ENCODE measurements at places on chromosomes 6 and 20. TPM values are rescaled to one million over a fixed set of nuclear protein-coding genes. Genes with fewer than 3 reads are reported as not detected.

HLA-F gene
- 8.0 TPM for total RNA-seq

MAPK13 gene
- total RNA-seq, result 16.4 TPM

HLA-DQB1 gene
- not detected for total RNA-seq

SPTLC3 gene
- total RNA-seq, result 4.0 TPM

ANKRD66 gene
- not detected for total RNA-seq

FAM217A gene
- total RNA-seq, result not detected

TREML2 gene
- not detected for total RNA-seq

TENT5A gene
- total RNA-seq, result 91.7 TPM

LHFPL5 gene
- not detected for total RNA-seq

SLC22A16 gene
- total RNA-seq, result not detected

CST2 gene
- not detected for total RNA-seq

CDSN gene
- total RNA-seq, result not detected

PPP1R14C gene
- total RNA-seq, result under 0.01 TPM

SMLR1 gene
- not detected for total RNA-seq

GABRR1 gene
- total RNA-seq, result not detected

POU5F1 gene
- total RNA-seq, result 0.51 TPM

SOX18 gene
- not detected for total RNA-seq

HAO1 gene
- not detected for total RNA-seq

LY6G6C gene
- total RNA-seq, result not detected

MUC21 gene
- total RNA-seq, result not detected

ENPP4 gene
- total RNA-seq, result 0.74 TPM

CLPSL2 gene
- total RNA-seq, result not detected

CYP39A1 gene
- total RNA-seq, result not detected

SLX4IP gene
- total RNA-seq, result 3.5 TPM

GPR6 gene
- not detected for total RNA-seq

TRIM31 gene
- total RNA-seq, result not detected

TOMM6 gene
- total RNA-seq, result 52.3 TPM

ADGRF5 gene
- total RNA-seq, result under 0.01 TPM

BIRC7 gene
- total RNA-seq, result not detected

KCNS1 gene
- 0.59 TPM for total RNA-seq

SEC63 gene
- 38.3 TPM for total RNA-seq

SAMD5 gene
- total RNA-seq, result 0.88 TPM

PRL gene
- not detected for total RNA-seq

CAPN11 gene
- not detected for total RNA-seq

SIRPD gene
- not detected for total RNA-seq

RPL10A gene
- total RNA-seq, result 1,232 TPM

STX7 gene
- total RNA-seq, result 37.4 TPM

XRN2 gene
- 86.7 TPM for total RNA-seq

LY6G5B gene
- 2.9 TPM for total RNA-seq

NTSR1 gene
- total RNA-seq, result 1.9 TPM

CST3 gene
- 317 TPM for total RNA-seq

SMIM13 gene
- 16.4 TPM for total RNA-seq
